ENCODE measurements at places on chromosomes 3 and 15. TPM values are rescaled to one million over a fixed set of nuclear protein-coding genes. Genes with fewer than 3 reads are reported as not detected.

- H3K4me1 ChIP-seq, result no peaks in the 10 kb centered on the region
- no peak overlapping the region for H3K27ac ChIP-seq
- DNase-seq, result no peak
- no peak overlapping the region for H3K4me3 ChIP-seq
Observed at GRCh38 chr3:184796551-184796950, 15.4 kb upstream of the VPS8 start.

The TNNC1 gene
- 3.9 TPM for total RNA-seq

DNA sequence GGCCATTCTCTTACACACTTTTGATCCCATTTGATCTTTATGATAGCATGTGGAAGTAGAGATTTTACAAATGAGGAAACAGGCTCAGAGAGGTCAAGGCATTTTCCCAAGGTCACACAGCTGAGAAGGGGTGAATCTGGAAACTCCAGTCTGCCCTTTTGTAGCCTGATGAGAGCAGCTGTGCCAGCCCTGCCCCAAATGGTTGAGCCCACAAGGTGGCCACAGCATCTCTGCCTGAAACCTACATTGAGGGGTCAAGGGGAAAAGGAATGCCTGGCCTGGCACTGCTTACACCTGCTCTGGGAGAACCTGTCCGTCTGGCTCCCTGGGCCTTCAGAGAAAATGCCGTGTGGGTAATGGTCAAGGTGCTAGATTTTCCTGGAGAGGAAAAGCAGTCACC, 200.2 kb upstream of the LINGO1 start:
- no peak for DNase-seq
- no peaks in the 10 kb centered on the region for H3K27me3 ChIP-seq

DNA sequence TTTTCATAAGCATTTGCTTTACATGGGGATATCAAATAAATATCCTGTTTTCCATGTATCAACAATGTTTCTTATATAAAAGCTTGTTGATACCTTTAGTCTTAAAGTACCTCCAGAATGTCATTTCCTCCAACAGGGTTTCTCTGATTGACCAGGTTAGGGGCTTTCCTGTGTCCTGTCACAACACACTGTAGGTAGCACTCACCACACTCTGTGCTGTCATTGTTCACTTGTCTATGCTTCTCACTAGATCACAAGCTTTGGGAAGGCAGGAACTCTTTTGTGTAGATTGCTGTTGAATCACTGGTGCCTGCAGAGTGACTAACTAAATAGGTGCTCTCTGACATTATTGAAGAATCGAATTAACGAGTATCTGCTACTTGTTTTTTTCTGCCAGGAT, 49.8 kb downstream of the USP50 start:
- DNase-seq, result no peak
- H3K27ac ChIP-seq, result no peak overlapping the region
- H3K4me3 ChIP-seq, result no peak overlapping the region
- peaks cover 92% of the 10 kb centered on the region for H3K36me3 ChIP-seq
- no peaks in the 10 kb centered on the region for H3K27me3 ChIP-seq

DNA sequence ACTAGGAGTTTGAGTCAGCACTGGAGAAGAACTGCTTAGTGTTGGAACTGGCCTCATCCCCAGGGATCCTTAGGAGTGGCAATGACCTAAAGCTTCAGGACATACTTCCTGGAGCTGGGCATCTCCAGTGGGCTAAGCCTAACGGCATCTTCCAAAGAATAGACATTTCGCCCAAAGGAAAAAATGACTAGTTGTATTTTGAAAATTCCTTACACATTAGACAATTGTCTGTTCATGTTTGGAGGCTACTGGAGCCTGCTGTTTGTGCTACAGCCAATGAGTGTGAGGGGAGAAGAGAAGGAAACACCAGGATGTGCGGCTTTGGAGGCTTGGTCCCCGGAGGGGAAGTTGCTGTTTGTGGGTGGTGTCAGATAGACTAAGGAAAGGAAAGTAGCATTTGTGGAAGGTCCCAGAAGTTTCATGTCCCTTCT, 77.6 kb downstream of the POLR2M start:
- DNase-seq, result no peak
- H3K4me3 ChIP-seq, result no peak overlapping the region
- no peaks in the 10 kb centered on the region for H3K36me3 ChIP-seq
- H3K4me1 ChIP-seq, result peaks cover 6% of the 10 kb centered on the region
- H3K27ac ChIP-seq, result no peak overlapping the region

The HRH1 gene
- 0.15 TPM for total RNA-seq

The ECT2 gene
- 2.7 TPM for total RNA-seq

GRCh38 chr3:121916189-121916588, 22.0 kb downstream of the SLC15A2 start:
- H3K36me3 ChIP-seq, result no peaks in the 10 kb centered on the region
- no peaks in the 10 kb centered on the region for H3K4me1 ChIP-seq
- no peaks in the 10 kb centered on the region for H3K27me3 ChIP-seq

The ULK4 gene
- total RNA-seq, result 27.2 TPM

The CD200 gene
- 2.8 TPM for total RNA-seq

DNA sequence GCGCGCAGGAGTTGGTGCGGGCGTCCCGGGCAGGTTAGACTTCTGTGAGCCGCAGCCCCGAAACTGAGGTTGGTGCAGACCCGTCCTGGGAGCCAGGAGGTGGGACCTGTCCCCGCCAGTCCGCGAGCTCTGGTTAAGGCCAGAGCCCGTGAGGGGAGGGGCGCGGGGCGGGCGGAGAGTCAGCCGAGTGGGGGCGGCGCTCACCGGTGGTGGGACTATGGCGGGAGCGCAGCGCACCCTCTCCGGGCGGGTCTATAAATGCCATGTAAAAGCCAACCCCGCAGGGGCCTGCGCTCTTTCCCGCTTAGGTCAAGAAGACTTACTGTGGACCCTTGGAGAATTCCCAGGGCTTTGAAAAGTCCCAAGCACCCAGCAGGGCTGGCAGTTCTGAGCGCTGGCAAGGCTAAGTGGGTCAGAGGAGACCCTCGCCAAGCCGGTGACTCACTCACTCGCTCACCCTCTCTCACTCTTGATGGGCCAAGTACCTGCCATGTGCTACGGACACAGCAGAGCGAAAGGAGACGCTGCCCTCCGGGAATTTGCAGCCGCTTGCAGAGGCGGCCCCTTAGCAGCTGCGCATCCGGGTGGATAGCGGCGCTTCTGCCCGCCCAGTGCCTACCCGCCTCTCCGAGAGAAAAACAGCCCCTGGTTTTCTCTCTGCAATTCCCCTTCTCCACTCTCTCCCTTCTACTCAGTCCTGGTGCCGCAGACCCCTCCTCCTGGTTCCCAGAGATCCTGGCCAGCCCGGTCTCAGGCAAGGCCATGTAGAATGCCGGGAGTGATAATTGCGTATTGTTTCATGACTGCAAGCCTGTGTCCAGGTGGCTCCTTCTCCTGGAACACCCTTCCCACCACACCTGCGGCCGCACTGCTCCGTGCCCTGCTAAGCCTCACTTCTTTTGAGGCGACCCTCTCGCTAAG, at the start of gene ALDH1L1:
ALDH1L1 (minus strand) TSS at position 110 of the 921 bp plus-strand sequence. CDS start 19,607 bp downstream, outside the sequence.
- H3K27me3 ChIP-seq, result peaks cover 4% of the 10 kb centered on the region
- H3K27ac ChIP-seq, result no peak within 1 kb of the TSS
- no peaks in the 10 kb centered on the region for H3K36me3 ChIP-seq
- no peak for DNase-seq

The ATP13A4 gene
- total RNA-seq, result 1.6 TPM

GRCh38 chr3:122515020-122515468, 305 bp upstream of the KPNA1 start:
- no peaks in the 10 kb centered on the region for H3K36me3 ChIP-seq
- no peak for DNase-seq
- H3K4me1 ChIP-seq, result peaks cover 25% of the 10 kb centered on the region
- no peaks in the 10 kb centered on the region for H3K27me3 ChIP-seq

DNA sequence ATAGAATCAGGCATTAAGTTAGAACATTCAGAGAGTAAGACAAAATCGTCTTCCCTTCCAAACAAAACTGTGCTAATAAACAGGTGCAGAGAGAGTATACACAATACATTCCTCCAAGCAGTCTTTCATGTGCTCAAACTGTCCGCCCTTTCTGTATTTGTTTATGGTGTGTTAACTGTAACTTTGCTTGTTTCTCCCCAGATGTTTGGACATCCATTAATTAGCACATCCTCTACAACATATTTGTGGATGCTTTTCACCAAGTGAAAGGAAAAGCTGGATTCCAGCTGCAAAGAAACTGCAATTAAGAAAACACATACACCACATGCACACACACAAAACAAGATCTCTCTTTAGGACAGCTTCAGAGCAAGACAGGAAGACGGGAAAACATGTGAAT, 912.6 kb downstream of the NTRK3 start:
- DNase-seq, result no peak
- H3K27me3 ChIP-seq, result no peaks in the 10 kb centered on the region
- H3K4me1 ChIP-seq, result no peaks in the 10 kb centered on the region
- H3K27ac ChIP-seq, result no peak overlapping the region
- no peaks in the 10 kb centered on the region for H3K36me3 ChIP-seq

- no peak for DNase-seq
- no peaks in the 10 kb centered on the region for H3K4me1 ChIP-seq
- no peak overlapping the region for H3K27ac ChIP-seq
- H3K4me3 ChIP-seq, result no peak overlapping the region
Observed at GRCh38 chr3:186366206-186366605, 4.2 kb upstream of the DGKG start.

DNA sequence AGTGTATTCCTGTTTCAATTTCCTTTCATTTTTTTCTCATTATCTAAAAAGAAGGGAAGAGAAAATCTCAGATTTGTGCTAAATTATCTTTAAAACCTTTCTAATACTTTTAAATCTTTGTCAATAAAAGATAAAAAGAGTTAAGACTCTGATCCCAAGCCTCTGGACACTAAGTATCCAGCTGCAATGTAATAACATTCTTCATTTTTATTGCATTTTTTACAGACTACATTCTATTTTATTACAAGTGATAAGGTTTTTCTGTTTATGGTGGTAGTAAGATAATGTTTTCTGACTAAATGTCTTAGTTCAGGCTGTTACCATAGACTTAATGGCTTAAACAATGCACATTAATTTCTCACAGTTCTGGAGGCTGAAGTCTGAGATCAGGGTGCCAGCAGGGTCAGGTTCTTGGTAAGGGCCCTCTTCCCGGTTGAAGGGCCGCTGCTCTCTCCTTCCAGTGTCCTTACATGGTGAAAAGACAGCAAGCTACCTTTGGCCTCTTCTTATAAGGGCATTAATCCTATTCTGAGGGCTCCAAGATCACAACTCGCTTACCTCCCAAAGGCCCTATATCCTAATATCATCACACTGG, 19.7 kb downstream of the KCNAB1 start:
- H3K36me3 ChIP-seq, result no peaks in the 10 kb centered on the region
- H3K27me3 ChIP-seq, result peaks cover 9% of the 10 kb centered on the region
- H3K4me1 ChIP-seq, result no peaks in the 10 kb centered on the region
- no peak for DNase-seq
- H3K27ac ChIP-seq, result no peak overlapping the region
- H3K4me3 ChIP-seq, result no peak overlapping the region

GRCh38 chr3:87248831-87249230, 21.7 kb downstream of the CHMP2B start:
- H3K36me3 ChIP-seq, result peaks cover 40% of the 10 kb centered on the region
- no peak overlapping the region for H3K27ac ChIP-seq
- no peak overlapping the region for H3K4me3 ChIP-seq
- H3K4me1 ChIP-seq, result no peaks in the 10 kb centered on the region
- H3K27me3 ChIP-seq, result no peaks in the 10 kb centered on the region

The SLCO2A1 gene
- not detected for total RNA-seq

GRCh38 chr3:55870594-55870993, 383.5 kb upstream of the WNT5A start:
- no peak overlapping the region for H3K4me3 ChIP-seq
- no peaks in the 10 kb centered on the region for H3K4me1 ChIP-seq
- H3K36me3 ChIP-seq, result no peaks in the 10 kb centered on the region

- H3K36me3 ChIP-seq, result no peaks in the 10 kb centered on the region
- no peak overlapping the region for H3K4me3 ChIP-seq
- no peaks in the 10 kb centered on the region for H3K27me3 ChIP-seq
- no peak for DNase-seq
- H3K27ac ChIP-seq, result no peak overlapping the region
- H3K4me1 ChIP-seq, result no peaks in the 10 kb centered on the region
Observed at GRCh38 chr3:17130956-17131355, 246.2 kb downstream of the PLCL2 start.

GRCh38 chr3:68360492-68360891, 571.9 kb downstream of the TAFA4 start:
- H3K4me3 ChIP-seq, result no peak overlapping the region
- H3K36me3 ChIP-seq, result no peaks in the 10 kb centered on the region
- no peak overlapping the region for H3K27ac ChIP-seq
- DNase-seq, result no peak

DNA sequence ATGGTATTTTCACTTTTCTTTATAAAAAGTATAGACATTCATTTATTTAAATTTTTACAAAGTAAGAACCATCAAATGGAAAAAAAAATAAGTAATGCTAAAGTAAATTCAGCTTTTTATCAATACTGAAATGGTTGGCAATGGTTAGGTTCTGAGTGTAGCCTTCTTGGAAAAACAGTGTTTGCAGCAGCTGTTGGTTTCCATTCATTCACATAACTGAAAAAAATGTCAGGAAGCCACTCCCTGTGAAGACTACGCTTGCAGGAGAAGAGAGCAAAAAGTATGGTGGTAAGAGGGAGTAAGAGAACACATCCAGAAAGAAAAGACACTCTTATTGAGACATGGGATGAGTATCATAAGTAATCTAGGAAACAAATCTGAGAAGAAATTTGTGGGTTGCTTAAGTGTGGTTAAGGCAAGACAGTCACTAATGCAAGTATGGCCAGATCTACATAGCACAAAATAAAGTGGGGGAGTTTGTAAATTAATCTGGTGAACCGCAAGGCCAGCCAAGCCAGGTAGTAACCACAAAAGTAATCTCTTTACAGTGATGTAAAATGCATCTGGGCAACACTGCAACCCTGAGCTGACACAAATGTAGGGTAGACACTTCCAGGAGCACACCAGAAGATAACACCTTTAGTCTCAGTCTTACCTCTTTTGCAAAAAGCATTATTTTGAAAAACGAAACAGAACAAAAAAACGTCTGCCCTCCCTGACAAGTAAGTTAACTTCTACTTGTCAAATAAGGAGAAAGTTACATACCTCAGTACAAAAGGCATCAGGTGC, 133.7 kb downstream of the IGSF11 start:
- DNase-seq, result no peak
- H3K36me3 ChIP-seq, result no peaks in the 10 kb centered on the region
- H3K4me3 ChIP-seq, result no peak overlapping the region
- no peaks in the 10 kb centered on the region for H3K4me1 ChIP-seq
- peaks cover 1% of the 10 kb centered on the region for H3K27me3 ChIP-seq

DNA sequence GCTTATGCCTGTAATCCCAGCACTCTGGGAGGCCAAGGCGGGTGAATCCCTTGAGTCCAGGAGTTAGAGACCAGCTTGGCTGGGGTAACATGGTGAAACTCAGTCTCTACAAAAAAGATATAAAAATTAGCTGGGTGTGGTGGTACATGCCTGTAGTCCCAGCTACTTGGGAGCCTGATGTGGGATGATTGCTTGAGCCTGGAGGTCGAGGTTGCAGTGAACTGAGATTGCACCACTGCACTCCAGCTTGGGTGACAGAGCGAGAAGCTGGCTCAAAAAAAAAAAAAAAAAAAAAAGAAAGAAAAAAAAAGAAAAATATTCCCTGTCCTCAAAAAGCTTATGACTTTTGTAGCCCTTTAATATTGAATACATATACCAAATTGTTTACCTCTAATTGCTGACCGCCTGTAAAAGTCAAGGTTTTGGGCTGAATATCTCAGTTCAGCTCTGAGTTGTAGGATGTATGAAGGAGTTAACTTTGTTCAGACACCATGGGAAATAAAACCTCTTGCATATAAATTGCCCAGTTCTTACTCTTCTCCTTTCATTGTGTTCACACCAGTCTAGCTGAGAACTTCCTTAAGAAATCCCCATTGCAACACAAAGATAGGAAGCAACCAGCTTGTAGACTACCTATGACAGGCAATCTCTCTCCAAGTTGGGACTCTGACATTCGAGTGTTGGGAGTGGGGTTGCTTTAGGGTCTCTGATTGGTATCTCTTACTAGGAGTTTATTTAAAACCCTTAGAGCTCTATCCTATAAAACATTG, 97.6 kb upstream of the RASGRP1 start:
- DNase-seq, result no peak
- H3K27ac ChIP-seq, result no peak overlapping the region
- no peaks in the 10 kb centered on the region for H3K27me3 ChIP-seq
- H3K4me1 ChIP-seq, result peaks cover 49% of the 10 kb centered on the region
- no peaks in the 10 kb centered on the region for H3K36me3 ChIP-seq

All from CD4-positive, CD25-positive, alpha-beta regulatory T cell (primary cell).